GM12891 (cell line): ENCODE measurements at places on chromosomes 7 and 10.

DNA sequence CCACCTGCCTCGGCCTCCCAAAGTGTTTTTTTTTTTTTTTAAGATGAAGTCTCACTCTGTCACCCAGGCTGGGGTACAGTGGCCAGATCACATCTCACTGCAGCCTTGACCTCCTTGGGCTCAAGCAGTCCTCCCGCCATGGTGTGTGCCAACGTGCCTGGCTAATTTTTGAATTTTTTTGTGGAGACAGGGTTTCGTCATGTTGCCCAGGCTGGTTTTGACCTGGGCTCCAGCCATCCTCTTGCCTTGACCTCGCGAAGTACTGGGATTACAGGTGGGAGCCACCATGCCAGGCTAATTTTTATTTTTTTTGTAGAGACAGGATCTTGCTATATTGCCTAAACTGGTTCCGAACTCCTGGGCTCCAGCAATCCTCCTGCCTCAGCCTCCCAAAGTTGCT lies 9.0 kb upstream of the MLXIPL start:
- DNase-seq, result no peak

- DNase-seq, result no peak
These were observed 17.5 kb downstream of the ZNF33A start for GRCh38 chr10:38027986-38028385.

GRCh38 chr10:103775776-103776175 lies 79.6 kb downstream of the SH3PXD2A start:
- no peak for DNase-seq

DNA sequence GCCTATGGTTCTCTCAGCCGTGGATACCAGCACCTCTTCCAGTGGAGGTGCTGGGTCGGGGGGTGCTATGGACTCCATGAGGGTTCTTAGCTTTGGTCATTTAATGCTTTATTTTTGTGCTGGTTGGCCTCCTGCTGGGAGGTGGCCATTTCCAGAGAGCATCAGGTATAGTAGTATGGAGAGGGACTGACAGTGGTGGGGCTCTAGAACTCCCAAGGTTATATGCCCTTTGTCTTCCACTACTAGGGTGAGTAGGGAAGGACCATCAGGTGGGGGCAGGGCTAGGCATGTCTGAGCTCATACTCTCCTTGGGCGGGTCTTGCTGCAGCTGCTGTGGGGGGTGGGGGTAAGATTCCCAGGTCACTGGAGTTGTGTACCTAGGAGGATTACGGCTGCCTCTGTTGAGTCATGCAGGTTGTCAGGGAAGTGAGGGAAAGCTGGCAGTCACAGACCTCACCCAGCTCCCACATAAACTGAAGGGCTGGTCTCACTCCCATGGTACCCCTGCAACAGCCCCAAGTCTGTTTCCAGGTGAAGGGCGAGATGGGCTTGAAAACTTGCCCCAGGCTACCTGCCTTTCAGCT lies 763.2 kb upstream of the LRRTM3 start:
- DNase-seq, result no peak

DNA sequence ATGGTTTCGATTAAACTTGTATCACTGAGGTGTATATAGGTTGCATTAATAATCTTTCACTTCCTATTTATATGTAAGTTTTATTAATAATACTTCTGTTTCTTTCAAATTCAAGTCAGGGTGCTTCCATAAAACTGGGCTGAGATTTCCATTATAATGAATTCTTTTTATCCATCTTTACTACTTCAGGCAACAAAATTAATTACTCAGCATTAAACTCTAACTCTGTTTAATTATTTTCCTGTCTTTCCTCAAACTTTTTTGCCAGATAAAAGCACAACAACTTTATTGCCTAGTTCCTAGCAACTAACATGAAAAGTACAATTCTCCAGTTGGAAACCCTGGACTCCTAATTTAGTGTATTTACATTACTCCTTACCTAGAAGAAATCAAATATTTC lies 3.0 kb upstream of the MINDY3 start:
- no peak for DNase-seq

DNA sequence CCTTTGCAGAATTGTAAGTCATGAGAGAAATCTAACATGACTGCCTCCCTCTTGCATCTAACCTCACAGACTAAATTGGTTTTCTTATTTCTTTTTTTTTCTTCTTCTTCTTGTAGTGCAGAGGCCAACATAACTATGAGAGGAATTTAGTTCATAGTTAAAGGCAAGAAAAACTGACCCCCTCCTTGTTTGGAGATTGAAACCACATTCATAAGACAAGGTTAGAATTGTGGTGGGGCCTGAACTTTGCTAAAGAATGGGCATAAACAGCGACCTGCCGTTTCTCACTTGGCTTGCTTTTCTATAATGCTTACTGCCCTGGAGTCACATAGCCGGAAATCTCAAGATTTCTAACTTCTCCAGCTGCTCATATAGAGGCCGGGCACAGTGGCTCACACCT lies 2.4 kb upstream of the POLM start:
- no peak for DNase-seq

- DNase-seq, result no peak
These were observed 1.1 kb downstream of the CCDC126 start for GRCh38 chr7:23598296-23598695.

DNA sequence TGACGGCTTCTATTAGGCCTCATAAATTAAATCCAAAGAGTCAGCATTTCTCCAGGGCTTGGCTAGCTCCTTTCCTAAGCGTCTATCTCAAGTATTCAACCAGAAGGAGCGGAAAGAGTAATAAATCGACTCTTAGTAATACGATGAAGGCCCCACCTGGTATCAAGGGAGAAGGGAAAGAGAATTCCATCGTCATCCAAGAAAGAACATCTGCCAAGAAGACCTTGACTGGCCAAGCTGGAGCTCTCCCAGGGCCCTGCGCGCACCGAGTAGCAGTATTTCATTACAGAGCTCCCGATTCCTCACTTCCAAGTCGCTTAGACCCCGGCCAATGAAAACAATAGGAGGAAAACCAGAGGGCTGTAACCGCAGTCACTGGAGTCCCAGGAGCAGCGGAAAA lies 178.0 kb upstream of the FRMD4A start:
- DNase-seq, result no peak
